ENCODE measurements at places on chromosomes 12 and 14. TPM values are rescaled to one million over a fixed set of nuclear protein-coding genes. Genes with fewer than 3 reads are reported as not detected.

DNA sequence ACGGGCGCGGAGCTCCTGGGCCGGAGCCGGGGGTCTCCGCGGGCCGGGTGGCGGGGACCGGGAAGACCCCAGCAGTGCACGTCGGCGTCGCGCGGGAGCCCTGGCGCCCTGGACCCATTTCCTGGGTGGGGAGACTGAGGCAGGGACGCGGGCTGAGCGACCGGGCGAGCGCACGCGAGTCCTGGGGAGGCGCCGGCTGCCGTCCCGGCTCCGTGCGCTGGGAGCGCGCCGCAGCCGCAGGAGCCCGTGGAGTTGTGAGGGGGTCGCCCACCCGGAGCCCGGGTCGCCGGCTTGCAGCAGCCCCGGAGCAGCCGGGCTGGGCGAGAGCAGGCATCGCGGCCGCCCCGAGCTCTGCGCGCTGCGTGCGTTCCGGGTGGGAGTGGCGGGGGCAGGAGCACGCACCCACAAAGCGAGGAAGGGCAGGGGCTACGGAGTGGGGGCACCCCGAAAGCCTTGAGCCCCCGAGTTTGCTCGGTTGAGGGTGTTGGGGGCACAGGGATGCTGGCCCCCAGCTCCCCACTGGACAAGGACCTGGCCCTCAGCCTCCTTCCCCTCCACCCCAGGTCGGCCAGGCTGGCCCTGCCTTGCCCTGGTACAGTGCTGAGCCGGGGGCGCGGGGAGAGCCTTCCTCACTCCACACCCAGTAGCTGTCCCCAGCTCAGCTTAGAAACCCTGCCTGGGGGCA is 620 bp downstream of the MMP17 start:
- no peak for DNase-seq

- no peak for DNase-seq
Measured at GRCh38 chr14:104984056-104984894, 1.3 kb upstream of the CLBA1 start.

- no peak for DNase-seq
Measured at GRCh38 chr12:107337346-107338095, 244.2 kb upstream of the CRY1 start.

GRCh38 chr12:42892702-42893551 is 303.4 kb upstream of the PRICKLE1 start:
- no peak for DNase-seq

DNA sequence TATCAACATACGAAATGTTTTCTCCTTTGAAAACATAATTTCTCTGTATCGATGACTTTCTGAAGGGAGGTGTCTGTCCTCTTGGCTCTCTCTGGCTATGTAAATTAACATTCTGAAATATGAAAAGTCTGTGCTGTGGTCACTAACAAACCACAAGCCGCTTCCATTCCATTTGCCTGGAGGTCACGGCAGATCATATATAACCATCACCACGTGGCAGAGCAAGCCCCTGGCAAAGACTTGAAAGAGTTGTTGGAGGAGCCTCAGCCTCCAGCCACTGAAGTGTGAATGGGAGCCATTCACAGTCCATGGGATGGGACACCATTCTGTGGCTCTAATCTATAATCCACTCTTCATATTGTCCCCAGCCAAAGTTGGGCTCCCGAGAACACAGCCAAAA is 39.6 kb downstream of the CDKL1 start:
- DNase-seq, result no peak

DNA sequence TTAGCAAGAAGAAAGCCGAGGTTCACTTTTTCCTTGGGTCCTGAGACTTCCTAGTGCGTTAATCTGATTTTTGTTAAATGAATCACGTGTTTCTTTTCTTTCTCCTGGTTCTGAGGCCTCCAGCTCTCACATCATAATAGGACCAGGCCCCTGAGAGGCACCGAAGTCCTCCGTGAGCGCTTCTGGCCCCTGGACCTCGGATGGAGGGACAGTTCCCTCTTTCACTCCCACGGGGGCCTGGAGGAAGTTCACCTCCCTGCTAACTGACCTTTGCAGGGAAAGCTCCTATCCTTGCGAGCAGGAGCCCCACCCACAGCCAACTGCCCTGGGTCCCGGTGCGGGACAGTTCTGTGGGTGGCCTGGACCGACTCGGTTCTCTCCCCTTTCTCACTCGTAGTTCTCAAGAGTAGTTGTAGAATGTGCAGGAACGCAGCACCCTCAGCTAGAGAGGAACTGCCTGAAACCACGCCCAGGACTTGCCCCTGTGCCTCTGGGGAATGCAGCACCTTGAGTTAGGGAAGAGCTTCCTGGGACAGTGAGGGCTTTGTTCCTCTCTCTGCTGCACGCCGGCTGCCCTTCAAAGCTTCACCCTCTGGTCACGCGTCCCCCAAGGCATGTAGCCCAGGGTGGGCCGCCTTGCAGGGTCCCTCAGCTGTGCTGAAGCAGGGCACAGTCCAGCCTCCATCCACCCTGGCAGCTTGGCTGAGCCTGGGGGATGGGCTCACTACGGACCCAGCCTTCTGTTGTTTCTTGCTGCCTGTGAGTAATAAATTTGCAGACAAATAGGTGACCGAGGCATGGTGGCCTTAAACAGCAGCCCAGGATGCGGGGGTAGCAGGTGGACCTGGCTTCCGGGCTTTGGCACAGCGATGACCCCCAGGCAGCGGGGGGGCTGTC is 264.6 kb downstream of the ADGRD1 start:
- no peak for DNase-seq

- DNase-seq, result no peak
Measured at GRCh38 chr12:43286986-43287385, 265.0 kb downstream of the ADAMTS20 start.

DNA sequence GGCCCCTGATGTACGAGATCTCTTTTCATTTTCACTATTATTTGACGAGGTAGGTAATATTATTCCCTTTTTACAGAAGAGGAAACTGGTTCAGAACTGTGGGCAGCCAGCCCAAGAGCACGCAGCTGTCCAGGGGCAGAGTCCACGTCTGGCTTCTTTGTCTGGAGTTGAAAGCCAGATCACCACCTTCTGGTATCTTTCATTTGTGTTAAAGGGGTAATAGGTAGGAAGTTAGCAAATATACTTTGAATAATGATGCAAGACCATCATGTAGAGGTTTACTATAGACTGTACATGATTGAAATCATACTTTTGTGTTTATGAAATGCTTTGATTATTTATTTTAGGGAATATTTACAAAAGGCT is 144.1 kb upstream of the AMIGO2 start:
- DNase-seq, result no peak

DNA sequence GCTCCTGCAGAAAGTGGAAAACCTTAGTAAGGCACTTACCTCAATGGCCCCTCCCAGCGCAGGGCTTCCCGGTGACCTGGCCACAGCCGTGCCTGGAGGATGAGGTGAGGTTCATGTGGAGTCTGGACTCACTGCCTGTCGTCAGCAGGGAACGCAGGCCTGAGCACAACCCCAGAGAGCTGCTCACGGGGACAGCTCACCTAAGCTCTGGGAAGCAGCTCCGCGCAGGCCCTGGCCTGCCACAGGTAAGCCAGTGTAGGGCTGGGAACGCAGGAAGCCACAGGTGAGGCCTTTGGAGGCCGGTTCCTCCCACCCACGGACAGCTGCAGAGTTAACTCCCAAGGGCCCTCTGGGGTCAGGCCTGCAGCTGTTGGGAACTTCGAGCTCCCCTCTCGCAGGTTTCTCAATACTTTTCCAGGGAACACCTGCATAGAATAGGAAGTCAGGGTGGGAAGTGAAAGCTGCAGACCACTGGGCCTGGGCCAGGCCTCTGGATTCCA is 32.7 kb downstream of the ANAPC7 start:
- no peak for DNase-seq

GRCh38 chr14:57657487-57657886 is 163.8 kb upstream of the CCDC198 start:
- no peak for DNase-seq

DNA sequence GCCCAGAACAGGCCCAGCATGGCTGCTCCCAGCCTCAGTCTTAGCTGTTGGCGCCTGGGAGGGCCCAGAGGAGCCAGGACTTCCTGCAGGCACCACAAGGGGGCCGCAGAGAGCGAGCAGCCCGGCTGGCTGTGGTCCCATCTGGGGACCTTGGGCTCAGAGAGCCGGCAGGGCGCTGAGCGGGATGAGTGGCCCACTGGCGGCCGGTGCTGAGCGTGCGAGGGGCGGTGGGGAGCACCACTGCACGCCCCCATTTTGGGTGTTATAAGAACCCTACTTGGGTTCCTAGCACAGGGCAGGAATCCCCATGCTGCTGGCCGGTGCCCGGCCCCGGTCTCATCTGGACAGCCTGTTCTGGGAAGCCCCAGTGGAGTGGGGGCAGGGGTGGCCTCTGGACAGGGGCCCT is 25.9 kb upstream of the CRIP2 start:
- DNase-seq, result no peak

- no peak for DNase-seq
Measured at GRCh38 chr14:74658535-74659131, 46.6 kb upstream of the LTBP2 start.

GRCh38 chr14:23831596-23831995 is 122.0 kb upstream of the DHRS4 start:
- no peak for DNase-seq

GRCh38 chr14:100383727-100384158 is 60.6 kb downstream of the SLC25A47 start:
- no peak for DNase-seq

GRCh38 chr12:21324551-21324950 is 10.2 kb downstream of the SLCO1A2 start:
- DNase-seq, result no peak

DNA sequence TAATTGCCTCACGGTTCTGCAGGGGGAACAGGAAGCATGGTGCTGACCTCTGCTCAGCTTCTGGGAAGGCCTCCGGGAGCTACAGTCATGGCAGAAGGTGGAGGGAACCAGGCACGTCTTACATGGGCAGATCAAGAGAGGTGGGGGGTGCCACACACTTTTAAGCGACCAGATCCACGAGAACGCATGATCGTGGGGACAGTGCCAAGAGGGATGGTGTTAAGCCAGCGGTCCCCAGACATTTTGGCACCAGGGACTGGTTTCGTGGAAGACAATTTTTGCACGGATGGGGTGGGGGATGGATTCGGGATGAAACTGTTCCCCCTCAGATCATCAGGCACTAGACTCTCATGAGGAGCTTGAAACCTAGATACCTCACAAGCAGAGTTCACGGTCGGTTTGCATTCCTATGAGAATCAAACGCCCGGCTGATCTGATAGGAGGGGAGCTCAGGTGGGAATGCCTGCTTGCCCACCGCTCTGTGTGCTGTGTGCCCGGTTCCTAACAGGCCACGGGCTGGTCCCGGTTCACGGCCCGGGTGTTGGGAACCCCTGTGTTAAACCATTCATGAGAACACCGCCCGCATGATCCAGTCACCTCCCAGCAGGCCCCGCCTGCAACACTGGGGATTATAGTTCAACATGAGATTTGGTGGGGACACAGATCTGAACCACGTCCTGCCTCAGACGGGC is 96.9 kb downstream of the ADGRD1 start:
- DNase-seq, result no peak

GRCh38 chr14:98189944-98190343 is 1082.1 kb downstream of the BCL11B start:
- no peak for DNase-seq

- peak; percentile 79 for DNase-seq
Measured at GRCh38 chr12:52372216-52373154, 5.2 kb upstream of the KRT85 start.

- no peak for DNase-seq
Measured at GRCh38 chr14:72888192-72888591, 5.7 kb downstream of the DPF3 start.

GRCh38 chr14:69345402-69345801 is 52.7 kb downstream of the ERH start:
- no peak for DNase-seq

GRCh38 chr14:89309670-89310177 is 107.3 kb downstream of the FOXN3 start:
- no peak for DNase-seq

- no peak for DNase-seq
Measured at GRCh38 chr12:124543052-124543589, 24.3 kb downstream of the NCOR2 start.

IRAK3 gene
- 0.12 TPM for total RNA-seq

BHLHE41 gene
- total RNA-seq, result 4.7 TPM

NANOG gene
- 0.22 TPM for total RNA-seq

CLEC1A gene
- total RNA-seq, result not detected

KRT83 gene
- not detected for total RNA-seq

ENDOU gene
- total RNA-seq, result not detected

PROX2 gene
- not detected for total RNA-seq

Data from HCT116 (cell line).